ENCODE measurements at places on chromosomes 13 and 19.

DNA sequence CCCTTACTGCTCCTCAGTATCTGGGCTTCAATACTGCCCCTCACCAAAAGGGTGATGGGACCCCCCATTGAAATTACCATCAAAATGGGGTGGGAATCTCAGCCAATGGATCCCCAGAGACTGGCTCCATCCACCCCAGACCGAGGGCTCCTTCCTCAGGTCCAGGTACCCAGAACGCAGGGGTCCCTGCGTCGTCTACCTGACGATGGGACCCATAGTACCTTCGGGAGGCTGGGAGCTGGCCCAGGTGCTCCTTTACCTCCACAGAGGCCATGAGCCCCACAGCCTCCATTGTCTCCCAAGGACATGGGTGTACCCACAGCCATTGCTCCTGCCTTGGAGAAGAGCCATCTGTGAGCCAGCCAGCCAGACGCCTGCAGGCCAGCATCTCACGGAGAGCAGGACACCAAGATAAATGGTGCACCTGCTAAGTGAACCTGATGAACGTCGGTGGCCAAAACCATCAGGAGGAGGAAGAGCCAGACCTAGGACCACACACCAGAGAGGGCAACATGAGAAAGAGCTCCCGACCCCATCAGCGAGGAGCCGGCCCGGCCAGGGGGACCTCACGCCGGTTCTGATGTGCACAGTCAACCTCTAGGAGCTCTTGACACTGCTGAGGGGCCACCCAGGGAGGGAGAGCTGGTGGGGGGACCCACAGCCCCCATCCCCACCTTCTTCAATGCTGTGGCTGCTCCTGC lies 156.8 kb upstream of the SOX1 start:
- DNase-seq, result no peak

DNA sequence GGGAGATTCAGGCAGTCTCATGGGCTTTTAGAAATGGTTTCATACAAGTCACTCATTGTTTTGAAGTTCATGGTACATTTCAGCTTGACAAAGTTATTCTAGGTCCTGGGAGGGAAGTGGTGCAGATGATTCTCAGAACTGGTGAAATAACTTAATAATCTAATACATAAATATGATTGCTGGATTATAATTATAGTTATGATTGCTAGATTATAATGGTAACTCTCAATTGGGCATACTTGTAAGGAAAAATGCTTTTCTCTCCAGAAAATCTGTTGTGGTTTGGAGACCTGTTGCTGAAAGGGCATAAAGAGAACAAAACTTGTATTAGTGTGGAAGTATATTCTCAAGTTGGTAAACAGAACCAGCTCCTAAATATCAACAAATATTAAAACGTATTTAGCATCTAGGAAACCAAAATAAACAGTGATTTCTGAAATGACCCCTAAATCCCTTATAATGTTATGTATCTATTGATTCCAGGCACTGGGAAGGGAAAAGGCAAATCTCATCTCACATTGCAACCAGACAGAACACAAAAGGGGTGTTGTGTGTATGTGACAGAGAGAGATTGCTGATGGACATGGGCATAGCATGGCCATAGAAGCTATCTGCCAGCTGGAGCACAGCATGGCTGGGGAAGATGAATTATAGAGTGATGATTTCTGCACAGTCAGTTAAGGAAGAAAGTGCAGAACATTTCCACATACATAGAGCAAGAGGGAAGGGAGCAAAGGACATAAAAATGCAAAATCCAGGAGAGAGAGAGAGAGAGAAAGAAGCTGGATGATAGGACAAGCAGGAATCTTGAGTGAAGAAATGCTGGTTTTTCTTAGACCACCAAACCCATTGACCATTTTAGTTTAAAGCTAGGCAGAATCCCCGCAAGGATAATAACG lies 87.1 kb upstream of the FRY start:
- DNase-seq, result no peak

- DNase-seq, result peak; percentile 66
Measured at GRCh38 chr13:67632590-67632989, 402.5 kb upstream of the PCDH9 start.

DNA sequence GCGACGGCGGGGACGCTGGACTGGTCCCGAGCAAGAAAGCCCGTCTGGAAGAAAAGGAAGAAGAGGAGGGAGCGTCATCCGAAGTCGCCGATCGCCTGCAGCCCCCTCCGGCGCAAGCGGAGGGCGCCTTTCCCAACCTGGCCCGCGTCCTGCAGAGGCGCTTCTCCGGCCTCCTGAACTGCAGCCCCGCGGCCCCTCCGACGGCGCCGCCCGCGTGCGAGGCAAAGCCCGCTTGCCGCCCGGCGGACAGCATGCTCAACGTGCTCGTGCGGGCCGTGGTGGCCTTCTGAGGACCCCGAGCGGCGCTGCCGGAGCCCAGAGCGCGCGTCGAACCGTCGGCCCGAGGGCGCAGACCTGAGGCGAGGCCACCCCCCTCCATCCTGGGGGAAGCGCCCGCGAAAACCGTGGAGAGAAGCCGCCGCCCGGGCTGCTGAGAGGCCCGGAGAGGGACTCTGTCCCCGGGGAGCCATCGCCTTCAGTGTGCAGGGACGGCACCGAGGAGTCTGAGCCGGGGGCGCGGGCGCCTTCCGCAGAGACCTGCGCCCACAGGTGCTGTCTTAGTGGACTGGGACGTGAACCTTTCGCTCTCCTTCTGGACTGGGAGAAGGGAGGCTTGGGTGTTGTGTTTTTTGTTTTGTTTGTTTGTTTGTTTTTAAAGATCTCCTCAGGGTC lies 3.5 kb downstream of the IER2 start:
- DNase-seq, result peak; percentile 59

Data from HCEC 1CT (cell line).